Cortex of kidney (tissue), 1 donor: ENCODE measurements at places on chromosomes 4 and X.

DNA sequence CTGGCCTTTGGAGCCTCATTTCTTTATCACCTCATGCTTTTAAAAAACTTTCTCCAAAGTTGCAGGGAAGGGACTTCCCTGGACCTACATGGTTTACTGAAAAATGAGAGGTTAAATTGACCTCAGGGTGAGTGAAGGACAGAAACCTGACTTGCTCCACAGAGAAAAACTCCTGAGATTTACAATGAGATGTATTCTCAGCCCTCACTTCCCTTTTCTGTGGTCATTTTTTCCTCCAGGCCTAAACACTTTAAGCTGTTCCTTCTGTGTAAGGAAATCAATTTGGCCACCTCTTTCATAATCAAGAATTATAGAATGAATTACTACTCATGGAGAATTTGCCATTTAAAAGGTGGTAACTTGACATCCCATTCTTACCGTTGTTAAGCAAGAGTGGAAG is 77.9 kb downstream of the HPGD start:
- no peak for DNase-seq

DNA sequence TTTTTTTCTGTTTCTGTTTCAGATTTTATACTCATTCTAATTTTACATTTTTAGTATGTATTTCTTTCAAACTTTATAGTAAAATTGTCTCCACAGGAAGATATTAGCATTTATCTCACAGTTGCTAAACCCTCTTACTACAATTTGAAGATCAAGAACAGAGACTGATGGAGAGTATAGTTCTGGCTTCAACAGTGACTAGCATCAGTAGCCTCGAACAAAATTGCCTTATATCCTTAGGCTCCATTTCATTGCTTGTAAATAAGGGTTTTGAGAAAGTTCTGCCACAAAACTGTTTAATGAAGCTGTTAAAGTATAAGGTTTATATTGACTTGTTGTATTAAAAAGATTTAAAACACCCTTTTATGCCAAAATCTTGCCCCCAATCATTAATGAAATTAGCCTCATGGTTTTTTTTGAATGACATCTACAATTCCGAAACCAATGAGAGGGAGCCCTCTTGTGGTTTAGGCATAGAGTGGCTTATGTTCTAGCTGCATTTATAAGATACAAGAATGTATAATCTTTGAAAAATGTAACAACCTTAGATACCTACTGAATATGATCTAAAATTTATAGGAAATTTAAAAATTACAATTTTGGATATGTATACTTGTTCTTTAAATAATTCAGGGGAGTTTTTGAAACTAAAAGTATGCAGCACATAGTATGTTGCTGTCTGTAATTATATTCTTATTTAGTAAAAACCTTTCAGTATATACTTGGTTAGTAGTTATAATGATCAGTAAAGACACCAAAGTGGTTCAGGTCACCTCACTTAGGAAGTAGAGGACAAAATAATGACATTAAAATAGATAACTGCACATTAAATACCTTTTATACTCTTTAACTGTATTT is 109.8 kb upstream of the HPGD start:
- DNase-seq = no peak

GRCh38 chr4:88964450-88964849 is 92.5 kb downstream of the FAM13A start:
- DNase-seq = no peak

DNA sequence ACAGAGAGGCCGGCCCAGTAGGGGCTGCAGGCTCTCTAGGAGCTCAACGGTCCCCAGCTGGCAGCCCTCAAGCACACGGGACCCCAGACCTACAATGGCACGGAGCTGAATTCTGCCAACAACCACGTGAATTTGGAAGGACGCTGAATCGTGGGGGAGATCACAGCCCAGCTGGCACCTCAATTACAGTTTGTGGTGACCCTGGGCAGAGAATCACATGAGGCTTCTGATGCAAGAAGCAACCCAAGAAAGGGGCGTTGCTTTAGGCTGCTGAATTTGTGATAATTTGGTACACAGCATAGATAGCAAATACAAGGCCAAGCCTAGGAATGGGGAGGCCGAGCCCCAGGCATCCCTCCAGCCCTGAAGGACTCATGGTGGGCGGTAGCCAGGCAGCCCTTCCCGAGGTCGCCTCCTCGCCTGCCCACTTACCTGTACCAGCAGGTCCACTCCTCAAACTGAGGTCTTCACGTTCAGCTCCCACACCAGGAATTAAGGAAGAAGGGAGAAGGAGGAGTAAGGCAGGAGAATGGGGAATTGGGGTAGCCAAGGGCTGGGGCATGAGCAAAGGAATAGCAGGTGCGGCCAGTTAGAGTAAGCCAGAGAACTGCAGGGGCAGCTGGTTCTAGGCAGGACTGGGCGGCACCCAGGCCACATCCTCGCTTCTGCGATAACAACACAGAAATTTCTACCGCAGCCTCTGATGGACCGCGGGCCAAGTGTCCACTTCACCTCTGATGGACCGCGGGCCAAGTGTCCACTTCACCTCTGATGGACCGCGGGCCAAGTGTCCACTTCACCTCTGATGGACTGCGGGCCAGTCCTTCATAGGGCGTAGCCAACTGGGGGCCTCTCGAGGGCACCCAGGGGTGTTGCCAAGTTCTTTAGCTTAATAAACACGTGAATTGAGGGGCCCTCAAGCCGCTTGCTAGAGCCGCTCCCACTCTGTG is 23.4 kb upstream of the HTRA3 start:
- no peak for DNase-seq
